ENCODE measurements at places on chromosomes 3 and 15.

- H3K27ac ChIP-seq, result no peak overlapping the region
- H3K4me1 ChIP-seq, result no peaks in the 10 kb centered on the region
- no peak for DNase-seq
- H3K4me3 ChIP-seq, result no peak overlapping the region
- no peaks in the 10 kb centered on the region for H3K27me3 ChIP-seq
- no peaks in the 10 kb centered on the region for H3K36me3 ChIP-seq
These were observed 246.4 kb downstream of the ZNF621 start for GRCh38 chr3:40771112-40771511.

GRCh38 chr3:159632128-159632527 lies 356.5 kb upstream of the IL12A start:
- H3K4me1 ChIP-seq, result 0 out of 2 replicates have a peak, but pooled peaks cover 7% of the 10 kb centered on the region
- DNase-seq, result no peak
- no peaks in the 10 kb centered on the region for H3K27me3 ChIP-seq
- no peaks in the 10 kb centered on the region for H3K36me3 ChIP-seq
- H3K27ac ChIP-seq, result no peak overlapping the region
- H3K4me3 ChIP-seq, result no peak overlapping the region

- H3K4me3 ChIP-seq, result no peak overlapping the region
- H3K4me1 ChIP-seq, result no peaks in the 10 kb centered on the region
- H3K27ac ChIP-seq, result no peak overlapping the region
These were observed 199.2 kb upstream of the SLC2A2 start for GRCh38 chr3:171225708-171226107.

GRCh38 chr3:58880182-58880581 lies 169.6 kb downstream of the CFAP20DC start:
- H3K36me3 ChIP-seq, result no peaks in the 10 kb centered on the region
- DNase-seq, result no peak
- no peaks in the 10 kb centered on the region for H3K4me1 ChIP-seq
- H3K27me3 ChIP-seq, result no peaks in the 10 kb centered on the region
- no peak overlapping the region for H3K4me3 ChIP-seq

DNA sequence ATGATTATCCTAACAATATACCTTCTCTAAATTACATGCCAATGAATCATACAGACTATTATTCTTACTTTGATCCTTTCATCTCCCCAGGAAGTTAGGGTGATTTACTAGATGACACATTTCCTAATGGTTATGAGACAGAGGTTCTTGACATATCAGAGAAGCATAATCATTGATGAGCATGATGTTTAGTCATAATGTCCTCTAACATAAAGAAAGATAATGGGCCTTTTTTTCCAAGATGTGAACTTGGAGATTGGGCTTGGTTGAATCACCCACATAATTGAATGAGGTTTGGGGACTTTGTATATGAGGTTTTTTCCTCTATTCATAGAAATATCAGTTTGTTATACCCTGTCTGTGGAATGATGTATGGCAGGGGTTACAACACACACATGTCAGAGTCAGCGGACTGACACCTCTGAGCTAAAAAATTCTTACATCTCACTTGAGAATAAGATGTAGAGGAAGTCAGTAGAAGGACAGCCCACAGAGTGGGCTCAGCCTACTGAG lies 69.7 kb upstream of the DCBLD2 start:
- H3K27ac ChIP-seq, result no peak overlapping the region
- no peak overlapping the region for H3K4me3 ChIP-seq
- no peaks in the 10 kb centered on the region for H3K27me3 ChIP-seq
- H3K36me3 ChIP-seq, result no peaks in the 10 kb centered on the region
- no peaks in the 10 kb centered on the region for H3K4me1 ChIP-seq
- DNase-seq, result no peak

DNA sequence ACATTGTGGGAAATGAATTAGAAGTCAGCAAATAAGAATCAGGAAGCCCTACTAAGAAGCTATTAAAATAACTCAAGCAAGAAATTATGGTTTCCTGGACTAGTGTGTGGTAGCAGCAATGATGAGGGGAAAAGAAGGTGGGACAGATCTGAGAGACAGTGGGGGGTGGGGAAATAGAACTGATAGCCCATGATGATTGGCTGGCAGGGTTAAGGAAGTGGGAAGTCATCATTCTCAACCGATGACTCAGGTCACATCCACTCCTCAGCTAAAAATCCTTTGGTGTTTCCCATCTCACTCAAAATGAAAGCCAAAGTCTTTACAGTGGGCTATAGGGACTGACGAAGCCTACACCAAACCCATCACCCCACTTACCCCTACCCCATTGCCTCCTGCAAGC lies 153.9 kb upstream of the ARHGEF26 start:
- H3K27ac ChIP-seq, result no peak overlapping the region
- DNase-seq, result no peak
- no peaks in the 10 kb centered on the region for H3K36me3 ChIP-seq
- no peak overlapping the region for H3K4me3 ChIP-seq
- H3K4me1 ChIP-seq, result no peaks in the 10 kb centered on the region
- no peaks in the 10 kb centered on the region for H3K27me3 ChIP-seq

- DNase-seq, result no peak
- H3K27me3 ChIP-seq, result no peaks in the 10 kb centered on the region
- H3K27ac ChIP-seq, result no peak overlapping the region
- H3K4me1 ChIP-seq, result peaks cover 4% of the 10 kb centered on the region
- no peaks in the 10 kb centered on the region for H3K36me3 ChIP-seq
These were observed 15.5 kb downstream of the RABL3 start for GRCh38 chr3:120726791-120727190.

- no peak for DNase-seq
- no peak overlapping the region for H3K4me3 ChIP-seq
- no peaks in the 10 kb centered on the region for H3K4me1 ChIP-seq
- no peak overlapping the region for H3K27ac ChIP-seq
These were observed 91.5 kb upstream of the CMC1 start for GRCh38 chr3:28149960-28150359.

Data from H1 (cell line).